Head of caudate nucleus (tissue), 42 donors: ENCODE measurements at places on chromosomes 11 and 22.

GRCh38 chr11:13127161-13127560, 118.0 kb downstream of the RASSF10 start:
- DNase-seq = no peak

- DNase-seq = peak; percentile 82
Measured at GRCh38 chr11:33257160-33257896, at the start of gene HIPK3. TSS of gene HIPK3 (plus strand) at chr11:33257381.

GRCh38 chr22:24054356-24054755, 43.3 kb downstream of the CABIN1 start:
- no peak for DNase-seq

DNA sequence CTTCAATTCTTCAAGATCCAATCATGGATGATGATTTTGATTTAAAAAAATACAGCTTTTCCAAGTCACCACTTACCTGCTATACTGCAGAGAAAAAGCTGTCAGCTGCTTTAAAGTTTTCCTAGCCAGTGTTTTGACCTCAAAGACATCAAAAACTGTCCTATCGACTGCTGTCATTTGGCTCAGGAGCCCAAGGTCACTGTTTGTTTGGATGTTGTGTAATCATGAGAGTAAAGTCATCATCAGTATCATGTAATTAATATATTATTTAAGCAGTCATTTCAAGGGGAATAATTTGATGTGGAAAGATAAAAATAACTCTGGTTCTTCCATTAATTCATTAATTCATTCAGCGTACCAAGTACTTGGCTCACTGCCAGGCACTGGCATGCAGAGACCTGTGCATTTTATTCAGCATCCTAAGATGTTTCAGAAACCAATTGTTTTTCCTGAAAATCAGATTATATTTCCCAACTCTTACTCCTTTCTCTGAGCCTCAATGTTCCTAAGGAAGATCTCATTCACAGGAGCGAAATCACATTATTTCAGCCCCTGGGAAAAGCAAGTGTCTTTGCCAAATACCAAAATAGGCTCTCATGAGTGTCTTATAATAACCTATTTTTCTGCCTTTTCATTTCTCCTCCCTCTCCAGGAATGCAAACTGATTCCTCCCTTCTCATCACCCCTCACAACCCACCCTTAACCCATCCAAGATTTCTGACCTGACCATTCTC, 59.9 kb downstream of the SLC1A2 start:
- DNase-seq = no peak

- no peak for DNase-seq
Measured at GRCh38 chr11:103532133-103532788, 423.0 kb downstream of the DYNC2H1 start.

GRCh38 chr11:117535850-117536411, 208.3 kb downstream of the CEP164 start:
- peak; percentile 91 for DNase-seq

DNA sequence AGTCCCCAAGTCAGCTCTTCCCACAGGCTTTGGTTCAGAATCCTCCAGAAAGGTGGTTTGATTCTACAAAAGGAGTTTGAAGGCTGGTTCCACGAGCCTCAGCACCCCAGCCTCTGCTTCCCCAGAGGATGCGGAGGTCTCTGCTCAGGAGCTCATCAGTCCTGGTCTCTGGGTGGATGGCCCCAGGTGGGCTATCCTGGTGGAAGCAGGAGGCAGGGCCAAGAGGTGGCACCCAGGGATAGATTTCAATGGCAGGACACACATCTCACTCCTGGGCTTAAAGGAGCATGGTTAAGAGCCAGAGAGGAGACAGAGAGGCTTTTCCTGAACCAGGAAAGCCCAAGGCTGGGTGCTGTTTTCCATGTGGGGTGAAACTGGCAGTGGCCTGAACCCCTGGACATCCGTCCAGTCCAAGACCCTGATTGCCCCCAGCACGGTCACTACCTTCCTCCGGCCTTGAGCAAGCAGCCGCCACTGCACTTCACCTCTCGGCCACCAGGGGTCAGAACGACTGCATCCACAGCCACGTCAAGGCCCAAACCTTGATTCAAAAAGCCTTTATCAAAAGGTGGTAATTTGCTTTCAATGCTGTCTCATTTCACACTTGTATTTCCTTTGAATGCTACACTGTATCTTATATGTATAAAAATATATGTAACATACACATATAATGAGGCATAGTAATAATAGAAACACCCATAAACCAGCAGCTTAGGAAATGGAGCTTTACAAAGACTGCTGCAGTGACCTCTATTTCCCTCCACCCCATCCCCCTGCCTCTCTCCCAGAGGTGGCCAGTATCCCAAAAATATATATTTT, 19.3 kb upstream of the FXYD2 start:
- peak; percentile 87 for DNase-seq

- no peak for DNase-seq
Measured at GRCh38 chr22:45750626-45751025, 79.0 kb downstream of the ATXN10 start.

- no peak for DNase-seq
Measured at GRCh38 chr11:75402002-75402773, 2.9 kb downstream of the RPS3 start.
